ENCODE measurements at places on chromosomes 6 and 20. TPM values are rescaled to one million over a fixed set of nuclear protein-coding genes. Genes with fewer than 3 reads are reported as not detected.

DNA sequence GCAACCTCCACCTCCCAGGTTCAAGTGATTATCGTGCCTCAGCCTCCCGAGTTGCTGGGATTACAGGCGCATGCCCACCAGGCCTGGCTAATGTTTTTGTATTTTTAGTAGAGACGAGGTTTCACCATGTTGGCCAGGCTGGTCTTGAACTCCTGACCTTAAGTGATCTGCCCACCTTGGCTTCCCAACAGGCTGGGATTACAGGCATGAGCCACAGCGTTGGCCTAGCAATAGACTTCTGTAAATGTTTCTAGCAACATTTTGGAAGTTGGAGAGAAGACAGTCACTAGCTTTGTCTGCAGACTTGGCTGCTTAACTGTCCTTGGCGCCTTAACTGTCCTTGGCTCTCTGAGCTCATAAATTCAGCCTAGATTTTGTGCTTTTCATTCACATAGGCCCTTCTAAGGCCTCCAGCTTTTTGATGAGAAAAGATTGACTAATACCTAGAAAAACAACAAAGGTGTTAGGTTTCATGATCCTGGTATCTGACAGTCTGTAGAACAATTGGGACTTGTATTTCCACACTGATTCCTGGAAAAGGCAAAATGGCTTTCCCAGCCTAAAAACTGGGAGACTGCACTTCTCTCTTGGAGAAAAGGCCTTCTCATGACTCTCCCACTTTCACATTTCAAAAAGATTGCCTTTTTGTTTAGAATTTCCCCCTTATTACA lies 49.7 kb downstream of the OR2B2 start:
- no peak for DNase-seq
- H3K27me3 ChIP-seq = no peaks in the 10 kb centered on the region
- H3K36me3 ChIP-seq = no peaks in the 10 kb centered on the region
- no peak overlapping the region for H3K27ac ChIP-seq

DNA sequence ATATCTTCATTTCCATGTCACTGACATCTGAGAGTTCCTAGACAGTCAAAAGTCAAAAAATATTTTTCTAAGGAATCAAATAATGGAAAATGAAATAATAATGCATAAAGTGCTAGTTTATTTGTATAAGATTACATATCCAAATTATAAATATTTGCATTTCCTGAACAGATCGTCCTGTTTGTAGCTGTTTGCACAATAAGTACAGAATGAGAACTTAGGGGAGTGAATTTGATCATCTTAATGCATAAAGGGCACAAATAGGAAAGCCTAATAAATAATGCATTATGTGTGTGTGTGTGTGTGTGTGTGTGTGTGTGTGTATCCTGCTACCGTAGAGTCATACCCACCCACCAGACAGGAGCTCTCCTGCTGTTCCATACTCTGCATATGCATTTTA lies 521.0 kb upstream of the EPHA7 start:
- no peak overlapping the region for H3K4me3 ChIP-seq
- H3K36me3 ChIP-seq = no peaks in the 10 kb centered on the region
- no peaks in the 10 kb centered on the region for H3K4me1 ChIP-seq

- no peak overlapping the region for H3K4me3 ChIP-seq
- no peak for DNase-seq
- no peak overlapping the region for H3K27ac ChIP-seq
- H3K36me3 ChIP-seq = peaks cover 58% of the 10 kb centered on the region
- H3K27me3 ChIP-seq = no peaks in the 10 kb centered on the region
Measured at GRCh38 chr20:34755367-34755766, 51.2 kb downstream of the TP53INP2 start.

DNA sequence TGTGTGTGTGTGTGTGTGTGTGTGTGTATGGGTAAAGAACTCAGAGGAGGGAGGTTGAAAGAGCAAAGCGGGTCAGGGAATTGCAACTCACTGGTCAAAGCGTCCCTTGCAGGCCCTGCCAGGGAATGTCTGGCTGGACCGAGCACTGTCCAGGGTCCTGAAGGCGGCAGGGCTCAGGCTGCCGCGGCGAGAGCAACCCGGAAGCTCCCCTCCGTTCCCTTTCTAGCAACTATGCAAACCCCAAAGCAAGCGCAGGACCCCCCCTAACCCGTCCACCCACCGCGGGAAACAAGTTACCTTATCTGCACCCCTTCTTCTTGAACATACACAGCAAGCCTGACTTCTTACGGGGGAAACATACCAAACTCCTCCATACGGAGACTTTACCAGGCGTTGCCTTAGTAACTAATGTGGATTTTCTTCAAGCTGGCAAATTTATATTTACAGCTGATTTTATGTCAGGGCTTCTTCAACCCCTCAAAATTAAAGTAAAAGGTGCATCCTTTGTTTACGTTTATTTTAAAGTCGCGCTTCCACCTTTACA lies 538 bp upstream of the GRM1 start:
- no peaks in the 10 kb centered on the region for H3K4me1 ChIP-seq
- no peaks in the 10 kb centered on the region for H3K36me3 ChIP-seq
- no peak overlapping the region for H3K4me3 ChIP-seq

The HLA-G gene
- 4.0 TPM for total RNA-seq

Data from natural killer cell (primary cell).